Ureter (tissue), 1 donor: ENCODE measurements at places on chromosomes 3 and 15. TPM values are rescaled to one million over a fixed set of nuclear protein-coding genes. Genes with fewer than 3 reads are reported as not detected.

DNA sequence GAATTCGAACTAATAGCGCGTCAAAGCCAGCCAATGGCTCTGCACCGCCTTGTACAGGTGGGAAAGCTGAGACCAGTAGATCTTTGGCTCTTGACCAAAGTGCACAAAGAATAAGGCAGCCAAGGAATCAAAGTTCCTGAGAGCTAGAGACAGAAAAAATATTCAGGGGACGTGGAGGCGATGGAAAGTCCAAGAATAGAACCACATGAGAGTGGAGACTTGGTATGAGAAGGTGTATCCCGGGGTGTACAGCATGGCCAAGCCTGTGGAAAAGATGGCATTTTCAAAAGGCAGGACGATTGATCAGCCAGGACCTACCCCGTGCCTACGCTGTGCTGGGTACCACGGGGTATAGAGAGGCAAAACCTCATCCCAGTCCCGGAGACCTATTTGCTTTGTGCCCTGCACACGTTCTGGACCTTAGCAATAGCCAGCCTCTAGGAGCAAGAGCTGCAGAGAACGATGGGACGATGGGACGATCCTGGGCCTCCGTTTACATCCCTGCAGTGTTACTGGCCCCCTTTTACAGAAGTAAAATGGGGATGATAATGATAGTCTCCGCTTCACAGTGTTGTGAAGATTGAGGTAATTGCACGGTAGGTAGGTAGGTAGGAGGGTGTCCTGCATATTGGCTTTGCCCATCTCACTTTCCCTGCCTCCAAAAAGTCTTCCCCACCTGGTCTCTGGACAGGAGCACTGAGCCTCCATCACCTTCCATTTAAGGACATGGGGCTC is 583 bp upstream of the RBSN start:
- DNase-seq: no peak

The TERC gene
- 1.4 TPM for total RNA-seq

The CLSTN2 gene
- total RNA-seq: 9.7 TPM

DNA sequence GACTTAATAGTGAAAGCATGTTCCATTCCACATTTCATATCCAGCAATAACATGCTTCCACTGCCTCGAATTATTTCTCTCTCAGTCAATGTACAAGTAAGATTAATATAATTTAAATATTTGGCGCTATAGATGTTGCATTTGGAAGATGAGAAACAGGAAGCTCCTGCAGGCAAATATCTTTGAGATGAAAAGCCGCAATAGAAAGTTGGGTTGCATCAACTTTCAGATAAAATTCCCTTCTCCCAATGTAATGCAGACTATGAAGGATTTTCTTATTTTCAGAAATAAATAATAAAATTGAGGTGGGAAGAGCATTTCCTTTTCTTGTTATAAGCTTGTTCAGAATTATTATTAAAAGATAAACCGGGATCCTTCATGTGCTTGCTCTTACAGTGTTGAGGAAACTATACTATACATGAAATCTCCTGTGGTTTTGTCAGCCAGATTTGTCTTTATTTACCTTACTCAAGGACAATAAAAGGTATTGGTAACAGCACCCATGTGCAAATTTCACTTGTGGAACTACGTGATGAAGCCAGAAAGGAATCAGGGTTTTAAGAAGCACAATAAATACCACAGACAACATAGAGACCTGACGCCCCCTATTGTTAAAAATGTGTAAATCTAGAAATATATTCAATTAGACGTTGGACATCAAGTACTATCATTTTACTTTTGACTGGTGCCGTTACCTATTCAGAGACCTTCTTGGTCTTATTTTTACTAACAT is 307.0 kb downstream of the ARPP21 start:
- DNase-seq: no peak

DNA sequence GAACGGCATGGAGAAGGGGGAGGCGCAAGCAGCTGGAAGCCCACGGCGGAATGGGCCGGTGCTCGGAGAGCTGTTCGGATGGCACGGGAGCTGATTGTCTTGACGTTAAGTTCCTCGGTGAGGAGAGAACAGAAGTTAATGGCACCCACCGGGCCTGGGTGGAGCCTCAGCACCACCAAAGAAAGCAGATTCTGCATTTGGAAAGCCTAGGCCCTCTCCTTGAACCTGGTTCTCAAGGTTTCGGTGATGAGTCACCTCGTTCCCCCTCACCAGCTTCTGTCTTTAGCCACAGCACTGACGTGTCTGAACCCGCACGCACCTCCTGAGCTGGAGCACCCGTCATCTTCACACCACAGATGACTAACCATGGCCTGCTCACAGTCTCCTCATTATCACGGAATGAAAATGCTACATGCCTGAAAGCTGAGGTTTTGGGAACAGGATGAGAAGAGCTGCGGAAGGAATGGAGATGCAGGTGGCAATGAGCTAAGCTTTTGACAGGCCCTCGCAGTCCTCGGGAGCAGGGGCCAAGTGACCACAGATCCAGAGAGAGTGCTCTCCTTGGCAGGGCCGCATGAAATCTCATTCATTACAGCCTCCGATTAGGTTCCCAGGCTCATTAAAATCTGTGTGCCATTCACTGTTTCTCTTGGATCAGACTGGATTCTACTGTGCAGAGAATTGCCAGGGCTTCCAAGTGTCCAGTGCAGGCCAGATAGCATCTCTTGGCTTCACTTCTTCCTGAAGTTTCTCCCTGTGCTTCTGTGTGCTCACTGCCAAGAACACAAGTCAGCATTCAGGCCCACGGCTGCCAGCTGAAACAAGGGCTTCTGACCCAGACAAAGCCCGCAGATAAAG is 96.3 kb upstream of the DLG1 start:
- peak; percentile 81 for DNase-seq

GRCh38 chr15:71511796-71512681 is 298.3 kb upstream of the NR2E3 start:
- DNase-seq: no peak

GRCh38 chr15:35540885-35541284 is 5.1 kb downstream of the DPH6 start:
- DNase-seq: no peak
